NCI-H774 (cell line): ENCODE measurements at places on chromosomes 3 and 15.

DNA sequence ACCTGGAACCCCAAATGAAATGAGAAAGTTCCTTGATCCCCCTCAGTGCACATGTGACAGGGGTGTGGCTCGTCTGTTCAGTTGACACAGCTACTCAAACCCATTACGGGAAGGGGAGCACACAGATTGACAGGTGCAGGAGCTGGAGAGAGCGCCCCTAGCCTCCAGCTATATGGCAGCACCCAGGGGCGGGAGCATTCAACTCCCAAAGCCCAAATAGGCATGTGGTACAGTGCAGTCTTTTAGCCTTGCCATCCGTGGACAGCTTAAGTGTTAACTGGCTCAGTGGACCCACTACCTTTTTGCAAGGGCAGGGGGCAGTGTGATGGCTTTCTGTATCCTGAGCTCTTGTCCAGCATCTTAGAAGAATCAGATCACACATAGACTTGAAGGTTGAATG, 1374.2 kb upstream of the ALCAM start:
- DNase-seq: no peak

- no peak for DNase-seq
Measured at GRCh38 chr3:149783576-149783975, 8.8 kb downstream of the ANKUB1 start.

DNA sequence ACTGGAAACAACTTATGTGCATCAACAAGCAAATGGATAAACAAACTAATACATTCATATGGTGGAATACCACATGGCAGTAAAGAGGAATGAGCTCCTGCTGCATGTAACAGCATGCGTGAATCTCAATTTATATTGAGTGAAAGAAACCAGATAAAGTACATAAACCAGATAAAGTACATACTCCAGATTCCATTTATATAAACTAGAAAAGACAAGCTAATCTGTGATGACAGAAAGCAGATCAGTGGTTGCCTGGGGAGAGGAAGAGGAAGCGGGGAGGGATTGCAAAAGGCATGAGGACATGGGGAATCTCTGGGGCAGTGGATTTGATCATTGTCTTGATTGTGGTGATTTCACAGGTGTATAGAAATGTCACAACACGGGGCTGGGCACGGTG, 34.2 kb downstream of the LIMD1 start:
- DNase-seq: no peak

GRCh38 chr3:147407114-147407497, 763 bp upstream of the ZIC4 start:
- no peak for DNase-seq

GRCh38 chr3:66010739-66011655, 27.7 kb downstream of the MAGI1 start:
- no peak for DNase-seq

- DNase-seq: no peak
Measured at GRCh38 chr3:150385296-150386242, 22.5 kb upstream of the TSC22D2 start.

GRCh38 chr15:70493787-70494516, 269.4 kb downstream of the UACA start:
- DNase-seq: no peak

DNA sequence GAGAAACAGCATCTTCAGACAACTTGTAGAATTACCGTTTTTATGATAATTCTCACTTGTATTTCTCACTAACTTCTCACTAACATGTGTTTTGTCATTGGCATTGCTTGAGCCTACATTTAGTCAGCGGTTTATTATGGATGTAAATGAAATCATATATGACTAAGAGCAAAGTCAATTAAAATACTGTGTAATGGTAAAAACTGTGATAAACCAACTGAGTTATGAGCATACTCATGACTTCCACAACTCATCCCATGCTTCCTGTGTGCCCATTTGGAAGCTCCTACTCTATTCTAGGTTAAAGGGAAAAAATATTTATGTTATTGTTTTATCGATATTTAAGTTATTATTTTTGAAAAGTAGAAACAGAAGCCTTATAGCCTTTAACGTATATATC, 12.8 kb downstream of the PXK start:
- DNase-seq: no peak

DNA sequence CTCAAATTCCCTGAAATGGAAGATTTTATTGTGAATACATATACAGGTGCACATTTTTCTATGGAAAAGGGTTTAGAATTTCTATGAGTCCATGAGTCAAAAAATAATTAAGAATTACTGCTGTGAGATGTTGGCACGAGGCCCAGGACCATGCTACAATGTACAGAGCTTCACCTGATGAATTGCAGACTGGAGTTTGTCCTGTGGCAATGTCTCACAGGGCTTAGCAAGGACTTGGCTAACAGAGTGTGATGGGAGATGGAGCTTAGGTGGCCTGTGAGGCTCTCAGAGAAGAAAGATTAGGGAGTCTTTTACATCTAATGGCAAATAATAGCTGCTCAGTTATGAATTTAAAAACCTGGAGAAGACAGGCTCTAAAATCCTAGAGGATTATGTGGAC, 219.5 kb upstream of the CBLB start:
- DNase-seq: no peak

- no peak for DNase-seq
Measured at GRCh38 chr3:100852840-100853239, 140.4 kb downstream of the ABI3BP start.

DNA sequence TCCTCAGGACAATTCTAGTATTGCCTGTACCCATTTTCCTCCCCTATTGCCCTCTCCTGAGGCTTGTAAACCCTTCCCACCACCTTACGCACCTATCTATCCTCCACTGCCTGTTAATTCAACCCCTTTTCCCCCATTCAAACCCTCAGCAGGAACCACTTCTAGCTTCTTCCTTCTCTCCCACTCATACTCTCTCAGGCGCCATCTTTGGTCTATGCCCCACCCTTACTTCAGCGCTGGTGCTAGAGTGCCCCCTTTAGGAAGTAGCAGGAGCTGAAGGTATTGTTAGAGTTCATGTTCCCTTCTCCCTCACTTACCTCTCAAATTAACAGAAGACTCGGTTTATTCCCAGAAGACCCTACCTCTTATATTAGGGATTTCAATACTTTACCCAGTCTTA, 121.8 kb upstream of the NLGN1 start:
- DNase-seq: no peak

GRCh38 chr3:111915905-111916304, 56.8 kb downstream of the PHLDB2 start:
- no peak for DNase-seq

- no peak for DNase-seq
Measured at GRCh38 chr3:103968751-103969150, 1398.0 kb upstream of the ALCAM start.

- DNase-seq: no peak
Measured at GRCh38 chr3:134680796-134681521, 30.1 kb upstream of the KY start.

DNA sequence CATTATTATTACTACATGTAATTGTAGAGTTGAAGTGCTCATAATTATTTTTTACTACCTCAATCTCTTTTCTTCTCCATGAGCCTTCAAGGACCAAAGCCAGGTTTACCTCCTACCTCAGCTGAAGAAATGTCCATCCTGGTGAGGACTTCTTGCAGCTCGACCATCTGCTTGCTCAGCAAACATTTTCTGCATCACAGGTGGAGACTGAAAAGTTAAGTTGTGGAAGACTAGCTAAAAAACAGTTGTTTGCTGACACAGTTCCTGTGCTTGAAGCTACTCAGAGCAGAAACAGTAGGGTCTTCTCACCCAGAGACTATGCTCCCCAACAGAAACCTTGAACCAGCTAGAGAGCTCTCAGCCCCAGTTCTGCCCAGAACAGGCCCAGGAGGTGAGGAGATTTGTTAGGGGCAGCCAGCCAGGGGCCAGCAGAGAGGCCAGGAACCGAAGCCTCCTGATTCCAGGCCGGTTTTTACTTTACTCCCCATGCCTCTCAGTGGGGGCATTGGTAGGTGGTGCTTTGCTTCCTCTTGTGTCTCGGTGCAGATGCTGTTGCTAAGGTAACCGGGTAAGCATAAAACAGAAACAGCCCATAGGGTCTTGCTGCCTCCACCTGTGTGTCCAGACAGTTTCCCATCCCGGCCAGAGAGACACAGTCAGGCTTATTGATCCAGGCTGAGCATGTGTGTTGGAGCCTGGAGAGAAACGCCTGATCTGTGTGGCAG, 54.9 kb downstream of the CCNL1 start:
- DNase-seq: peak; percentile 33

DNA sequence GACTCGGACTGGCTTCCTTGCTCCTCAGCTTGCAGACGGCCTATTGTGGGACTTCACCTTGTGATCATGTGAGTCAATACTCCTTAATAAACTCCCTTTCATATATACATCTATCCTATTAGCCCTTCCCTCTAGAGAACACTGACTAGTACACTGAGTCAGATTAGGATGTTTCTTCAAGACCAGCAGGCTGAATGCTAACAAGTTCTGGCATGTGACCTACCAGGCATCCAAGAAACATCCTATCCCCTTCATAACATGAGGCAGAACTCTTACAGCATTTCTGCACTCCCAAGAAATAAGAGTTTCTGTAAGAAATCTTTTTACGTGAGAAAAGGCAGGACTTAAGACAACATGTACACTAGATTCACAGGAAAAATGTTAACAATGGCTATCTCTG, 9.3 kb downstream of the CFAP92 start:
- DNase-seq: no peak

DNA sequence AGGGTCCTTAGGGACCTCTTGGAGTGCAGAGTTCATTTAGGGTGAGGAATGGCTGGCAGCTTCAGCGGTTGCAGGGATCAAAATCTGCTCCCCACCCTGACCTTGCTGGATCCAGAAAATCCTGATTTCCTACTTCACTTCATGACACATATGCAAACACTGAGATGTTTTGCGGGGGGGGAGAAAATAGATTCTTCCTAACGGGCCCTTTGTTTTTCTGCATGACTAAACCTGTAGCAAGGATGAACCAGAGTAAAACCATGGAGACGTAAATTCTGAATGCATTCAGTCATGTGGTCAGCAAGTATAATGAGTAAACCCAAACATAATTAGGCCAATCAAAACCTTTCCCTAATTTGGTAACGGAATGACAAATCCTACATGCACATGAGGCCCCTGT, 20.0 kb upstream of the RBP1 start:
- DNase-seq: no peak

- no peak for DNase-seq
Measured at GRCh38 chr3:10426346-10427220, 78.8 kb downstream of the ATP2B2 start.

DNA sequence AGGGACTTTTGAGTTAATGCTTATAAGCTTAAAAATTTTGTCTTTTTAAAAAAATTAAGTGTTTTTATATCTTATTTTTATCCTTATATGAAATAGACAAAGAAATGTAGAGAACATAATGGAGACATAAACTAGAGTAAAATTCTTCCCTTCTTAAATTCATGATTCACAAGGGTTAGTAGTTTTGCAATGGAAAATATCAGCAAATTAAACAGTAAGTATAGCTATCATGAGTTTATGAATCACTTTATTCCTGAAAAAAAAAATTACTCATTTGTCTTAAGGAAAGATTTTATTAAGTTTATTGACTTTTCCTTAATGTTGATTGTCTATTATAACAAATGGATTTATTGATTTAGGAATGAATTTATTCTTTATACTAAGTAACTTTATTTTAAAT, 4.3 kb downstream of the ATP6V1A start:
- DNase-seq: no peak

DNA sequence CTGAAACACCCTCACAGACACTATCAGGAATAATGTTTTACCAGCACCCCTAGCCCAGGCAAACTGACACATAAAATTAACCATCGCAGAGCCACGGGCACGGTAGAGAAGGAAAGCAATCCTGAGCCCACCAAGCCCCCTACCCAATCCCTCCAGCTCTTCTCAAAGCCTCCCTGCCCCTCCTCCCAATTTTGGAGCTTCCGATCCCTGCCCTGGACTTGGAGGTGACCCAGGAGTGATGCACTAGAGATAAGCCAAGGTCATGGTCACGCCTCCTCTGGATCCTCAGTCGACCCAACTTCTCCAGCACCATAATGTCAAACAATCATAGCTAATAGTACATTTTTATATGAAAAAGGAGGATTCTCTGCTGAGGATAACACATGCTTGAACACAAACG, 188.7 kb upstream of the NSMCE3 start:
- no peak for DNase-seq

DNA sequence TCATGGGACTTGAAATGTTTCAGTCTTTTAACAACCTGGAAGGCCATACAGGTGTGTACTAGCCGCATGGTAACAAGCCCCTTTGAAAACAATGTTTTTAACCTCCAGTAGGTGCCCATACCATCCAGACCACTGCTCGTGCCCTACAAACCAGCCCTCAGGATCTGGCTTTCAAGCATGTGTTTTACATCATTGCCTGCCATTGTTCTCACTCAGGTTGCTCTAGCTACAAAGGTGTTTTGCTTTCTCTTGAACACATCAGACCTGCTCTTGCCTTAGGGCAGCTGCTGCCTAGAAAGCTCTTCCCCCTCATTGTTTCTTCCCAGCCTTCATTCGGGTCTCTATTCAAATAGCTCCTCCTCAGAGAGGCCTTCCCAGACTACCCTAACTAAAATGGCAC, 32.3 kb upstream of the MAP3K13 start:
- peak; percentile 63 for DNase-seq

- DNase-seq: no peak
Measured at GRCh38 chr3:70179111-70179510, 133.3 kb downstream of the MDFIC2 start.

DNA sequence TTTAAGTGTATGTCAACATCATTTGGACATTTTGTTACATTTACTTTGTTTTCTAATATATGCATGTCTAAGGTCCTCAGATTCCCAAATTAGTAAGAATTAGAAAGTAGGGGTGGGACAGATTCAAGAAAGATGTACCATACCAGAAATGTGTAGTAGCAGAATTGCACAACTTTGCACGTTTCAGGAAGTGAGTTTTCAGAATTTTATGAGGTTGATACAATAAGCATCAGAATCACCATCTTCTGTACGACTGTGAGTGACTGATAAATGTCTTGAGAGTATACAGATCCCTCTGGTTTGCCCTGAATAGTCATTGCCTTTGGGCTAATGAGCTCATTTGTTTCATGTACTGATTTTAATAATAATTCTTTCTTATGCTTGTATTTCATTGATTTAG, 9.3 kb downstream of the ARIH2 start:
- no peak for DNase-seq

DNA sequence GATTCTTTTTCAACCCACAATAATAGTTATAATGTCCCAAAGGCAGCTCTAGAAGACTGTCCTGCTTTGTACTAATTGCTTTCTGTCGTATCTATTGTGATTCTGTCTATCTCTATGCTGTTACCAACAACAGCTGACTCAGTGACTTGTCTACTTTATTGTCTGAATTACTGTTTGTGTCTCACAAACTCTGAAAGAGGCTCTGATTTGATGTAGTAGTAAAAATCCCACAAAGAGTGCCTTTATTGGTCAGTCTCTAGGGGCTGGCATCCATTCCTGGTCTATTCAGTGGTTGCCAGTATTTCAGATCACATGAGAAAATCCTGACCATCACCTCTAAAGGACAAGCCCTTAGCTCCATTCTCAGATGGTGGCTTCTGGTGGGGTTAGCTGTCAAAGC, 254.2 kb downstream of the NSUN3 start:
- no peak for DNase-seq

- no peak for DNase-seq
Measured at GRCh38 chr15:91182101-91182500, 82.0 kb downstream of the SV2B start.
